ENCODE measurements at places on chromosomes 4 and X.

DNA sequence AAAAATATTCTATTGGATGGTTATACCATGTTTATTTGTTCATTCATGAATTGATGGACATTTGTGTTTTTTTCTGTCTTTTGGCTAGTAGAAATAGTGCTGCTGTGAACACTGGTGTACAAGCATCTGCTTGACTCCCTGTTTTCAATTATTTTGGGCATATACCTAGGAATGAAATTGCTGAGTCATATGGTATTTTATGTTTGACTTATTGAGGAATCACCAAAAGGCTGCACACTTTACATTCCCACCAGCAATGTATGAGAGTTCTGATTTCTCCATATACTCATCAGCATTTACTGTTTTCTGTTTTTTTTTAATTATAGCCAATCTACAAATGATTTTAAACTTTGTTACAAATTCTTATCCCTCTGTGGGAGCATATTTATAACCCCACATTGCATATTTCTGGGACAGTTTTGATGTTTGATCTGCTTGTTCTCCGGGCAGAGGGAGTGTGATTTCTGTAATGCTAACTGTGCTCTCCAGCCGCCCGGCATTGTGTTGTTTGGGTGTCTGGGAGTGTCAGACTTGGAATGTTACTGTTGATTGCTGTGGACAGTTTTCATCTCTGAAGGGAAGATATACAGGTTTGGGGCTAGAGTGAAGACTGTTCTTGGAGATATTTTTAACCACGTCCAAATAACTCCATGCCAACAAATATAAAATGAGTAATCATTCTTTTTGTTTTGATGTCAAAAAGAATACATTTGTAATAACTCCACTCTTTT is 60.5 kb upstream of the PGRMC2 start:
- no peak overlapping the region for H3K4me3 ChIP-seq
- no peaks in the 10 kb centered on the region for H3K36me3 ChIP-seq
- no peak for ATAC-seq
- H3K27me3 ChIP-seq, result no peaks in the 10 kb centered on the region
- no peak overlapping the region for H3K27ac ChIP-seq
- no peaks in the 10 kb centered on the region for H3K4me1 ChIP-seq

DNA sequence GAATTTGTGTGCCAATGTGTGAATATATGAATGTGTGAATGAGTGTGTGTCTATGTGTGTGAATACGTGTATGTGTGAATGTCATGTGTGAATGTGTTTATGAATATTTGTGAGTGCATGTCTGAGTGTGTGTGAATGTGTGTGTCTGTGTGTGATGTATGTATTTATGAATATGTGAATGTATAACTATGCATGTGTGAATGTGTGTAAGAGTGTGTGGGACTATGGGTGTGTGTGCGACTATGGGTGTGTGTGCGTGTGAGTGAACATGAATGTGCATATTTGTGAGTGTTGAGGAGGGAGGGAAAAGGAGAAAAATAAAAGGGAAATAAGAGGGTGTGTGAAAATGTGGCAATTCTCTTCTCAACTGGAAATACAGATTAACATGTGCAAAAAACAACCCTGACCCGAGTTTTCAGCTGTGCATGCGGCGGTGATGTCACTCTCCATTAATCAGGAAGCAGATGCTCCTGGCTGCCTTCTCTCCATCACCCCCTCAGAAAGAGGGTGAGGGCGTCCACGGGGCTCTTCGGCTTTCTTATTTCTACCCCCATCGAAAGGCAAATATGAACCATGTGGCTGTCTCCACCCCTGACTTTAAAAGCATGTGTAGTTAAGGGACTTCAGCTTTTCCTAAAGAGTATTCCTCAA is 219.8 kb downstream of the MAML3 start:
- H3K4me1 ChIP-seq, result no peaks in the 10 kb centered on the region
- no peak overlapping the region for H3K4me3 ChIP-seq
- no peaks in the 10 kb centered on the region for H3K36me3 ChIP-seq
- no peaks in the 10 kb centered on the region for H3K27me3 ChIP-seq

GRCh38 chr4:69974631-69975030 is 9.1 kb upstream of the CSN2 start:
- H3K4me1 ChIP-seq, result no peaks in the 10 kb centered on the region
- H3K27me3 ChIP-seq, result no peaks in the 10 kb centered on the region
- no peak overlapping the region for H3K27ac ChIP-seq
- H3K36me3 ChIP-seq, result no peaks in the 10 kb centered on the region
- H3K4me3 ChIP-seq, result no peak overlapping the region

- H3K36me3 ChIP-seq, result no peaks in the 10 kb centered on the region
- H3K4me1 ChIP-seq, result no peaks in the 10 kb centered on the region
- no peak for ATAC-seq
- no peaks in the 10 kb centered on the region for H3K27me3 ChIP-seq
- no peak overlapping the region for H3K27ac ChIP-seq
These were observed 56.4 kb downstream of the ABCG2 start for GRCh38 chr4:88102026-88102425.

GRCh38 chr4:25703731-25704388 is 48.2 kb downstream of the SLC34A2 start:
- no peak overlapping the region for H3K4me3 ChIP-seq
- no peak overlapping the region for H3K27ac ChIP-seq
- no peaks in the 10 kb centered on the region for H3K4me1 ChIP-seq
- no peaks in the 10 kb centered on the region for H3K27me3 ChIP-seq
- ATAC-seq, result no peak
- no peaks in the 10 kb centered on the region for H3K36me3 ChIP-seq

GRCh38 chr4:110754716-110755115 is 131.8 kb upstream of the PITX2 start:
- H3K4me1 ChIP-seq, result no peaks in the 10 kb centered on the region
- no peak overlapping the region for H3K4me3 ChIP-seq
- H3K27ac ChIP-seq, result no peak overlapping the region
- H3K36me3 ChIP-seq, result no peaks in the 10 kb centered on the region
- ATAC-seq, result no peak
- H3K27me3 ChIP-seq, result no peaks in the 10 kb centered on the region

DNA sequence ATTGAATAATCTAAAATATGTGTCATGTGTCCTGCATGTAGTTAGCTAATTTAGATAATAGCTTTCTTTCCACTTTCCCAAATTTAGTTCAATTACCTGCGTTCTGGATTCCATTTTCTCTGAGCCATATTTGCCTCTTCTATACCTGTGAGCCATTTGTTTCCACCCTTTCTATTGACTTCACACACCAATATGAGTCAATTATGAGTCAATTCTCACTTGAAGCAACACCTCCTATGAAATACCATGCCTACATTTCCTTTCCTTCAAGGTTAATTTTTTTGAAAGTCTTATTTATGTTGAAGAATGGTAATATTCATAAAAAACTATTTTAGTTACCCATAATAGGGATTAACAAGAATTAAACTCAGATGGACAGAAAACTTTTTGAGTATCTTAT is 25.8 kb downstream of the NPY2R start:
- ATAC-seq, result no peak
- H3K27me3 ChIP-seq, result no peaks in the 10 kb centered on the region
- H3K27ac ChIP-seq, result no peak overlapping the region
- H3K36me3 ChIP-seq, result no peaks in the 10 kb centered on the region

- no peaks in the 10 kb centered on the region for H3K27me3 ChIP-seq
- ATAC-seq, result no peak
- H3K4me1 ChIP-seq, result peaks cover 65% of the 10 kb centered on the region
- H3K36me3 ChIP-seq, result peaks cover 51% of the 10 kb centered on the region
- no peak overlapping the region for H3K4me3 ChIP-seq
- peak overlapping the region; percentile 100 for H3K27ac ChIP-seq
These were observed 2.8 kb downstream of the ANKRD37 start for GRCh38 chr4:185399466-185399865.

DNA sequence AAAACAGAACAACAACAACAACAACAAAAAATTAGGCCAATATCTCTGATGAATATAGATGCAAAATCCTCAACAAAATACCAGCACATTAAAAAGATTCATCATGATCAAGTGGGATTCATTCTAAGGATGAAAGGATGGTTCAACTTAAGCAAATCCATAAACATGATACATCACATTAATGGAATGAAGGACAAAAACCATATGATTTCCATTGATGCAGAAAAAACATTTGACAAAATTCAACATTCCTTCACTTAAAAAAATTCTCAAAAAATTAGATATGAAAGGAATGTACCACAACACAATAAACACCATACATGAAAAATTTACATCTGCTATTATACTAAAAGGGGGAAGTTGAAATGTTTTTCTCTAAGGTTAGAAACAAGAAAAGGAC is 103.3 kb downstream of the IL15 start:
- H3K4me3 ChIP-seq, result no peak overlapping the region
- no peaks in the 10 kb centered on the region for H3K27me3 ChIP-seq
- H3K4me1 ChIP-seq, result no peaks in the 10 kb centered on the region

- no peak overlapping the region for H3K4me3 ChIP-seq
- no peaks in the 10 kb centered on the region for H3K36me3 ChIP-seq
- H3K4me1 ChIP-seq, result no peaks in the 10 kb centered on the region
- ATAC-seq, result no peak
These were observed 2.5 kb upstream of the ARSD start for GRCh38 chrX:2931612-2932011.

DNA sequence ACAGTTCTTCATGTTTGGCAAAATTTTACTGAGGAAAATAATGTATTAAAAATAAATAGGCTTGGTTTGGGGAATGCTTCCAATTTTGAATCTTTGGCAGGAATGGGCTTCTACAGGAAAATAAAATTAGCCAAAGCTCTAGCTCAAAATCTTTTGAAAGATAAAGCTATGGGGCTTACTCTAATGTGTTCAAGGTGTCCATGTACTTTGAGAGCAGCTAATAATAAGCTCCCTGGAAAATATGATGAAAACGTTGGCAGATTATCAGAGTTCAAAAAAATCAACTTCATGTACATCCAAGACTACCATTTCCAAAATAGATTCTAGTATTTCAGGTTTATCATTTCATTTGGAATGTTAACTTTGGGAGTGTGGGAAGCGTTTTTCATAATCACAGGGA is 158.4 kb downstream of the EMCN start:
- no peak overlapping the region for H3K4me3 ChIP-seq
- H3K27me3 ChIP-seq, result no peaks in the 10 kb centered on the region
- no peak for ATAC-seq
- no peak overlapping the region for H3K27ac ChIP-seq

DNA sequence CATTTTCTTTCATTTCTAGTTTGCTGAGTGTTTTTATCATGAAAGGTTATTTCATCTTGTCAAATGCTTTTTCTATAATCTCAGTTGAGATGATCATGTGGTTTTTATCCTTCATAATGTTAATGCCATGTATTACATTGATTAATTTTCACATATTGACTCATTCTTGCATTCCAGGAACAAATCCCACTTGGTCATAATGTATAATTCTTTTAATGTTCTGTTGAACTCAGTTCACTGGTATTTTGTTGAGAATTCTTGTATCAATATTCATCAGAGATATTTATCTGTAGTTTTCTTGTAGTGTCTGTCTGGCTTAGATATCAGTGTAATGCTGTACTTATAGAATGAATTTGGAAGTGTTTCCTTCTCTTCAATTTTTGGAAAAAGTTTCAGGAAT is 16.7 kb upstream of the LHFPL1 start:
- H3K27ac ChIP-seq, result no peak overlapping the region
- no peaks in the 10 kb centered on the region for H3K36me3 ChIP-seq
- no peaks in the 10 kb centered on the region for H3K4me1 ChIP-seq
- ATAC-seq, result no peak
- H3K4me3 ChIP-seq, result no peak overlapping the region
- no peaks in the 10 kb centered on the region for H3K27me3 ChIP-seq

DNA sequence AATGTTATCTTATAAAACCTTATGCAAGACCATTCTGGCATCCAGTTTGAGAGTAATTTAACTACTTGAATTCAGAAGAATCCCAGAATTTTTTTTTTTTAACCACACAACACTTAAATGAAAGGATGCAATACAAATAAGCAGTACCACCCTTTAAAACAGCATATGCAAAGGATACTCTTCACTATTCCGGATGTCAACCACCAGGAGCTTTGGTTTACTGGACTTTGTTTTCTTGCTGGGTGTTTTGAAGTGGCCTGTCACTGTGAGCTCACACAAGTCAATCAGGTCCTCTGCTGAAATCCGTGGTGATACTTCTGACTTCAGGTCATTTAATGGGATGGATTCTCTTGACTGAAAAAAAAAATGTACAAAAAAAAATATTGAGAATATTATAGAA is 200.0 kb downstream of the TBCK start:
- H3K36me3 ChIP-seq, result no peaks in the 10 kb centered on the region
- no peak for ATAC-seq
- no peaks in the 10 kb centered on the region for H3K4me1 ChIP-seq
- H3K27ac ChIP-seq, result no peak overlapping the region
- no peak overlapping the region for H3K4me3 ChIP-seq

GRCh38 chr4:4730249-4730648 is 129.2 kb upstream of the MSX1 start:
- no peaks in the 10 kb centered on the region for H3K4me1 ChIP-seq
- no peak overlapping the region for H3K27ac ChIP-seq

DNA sequence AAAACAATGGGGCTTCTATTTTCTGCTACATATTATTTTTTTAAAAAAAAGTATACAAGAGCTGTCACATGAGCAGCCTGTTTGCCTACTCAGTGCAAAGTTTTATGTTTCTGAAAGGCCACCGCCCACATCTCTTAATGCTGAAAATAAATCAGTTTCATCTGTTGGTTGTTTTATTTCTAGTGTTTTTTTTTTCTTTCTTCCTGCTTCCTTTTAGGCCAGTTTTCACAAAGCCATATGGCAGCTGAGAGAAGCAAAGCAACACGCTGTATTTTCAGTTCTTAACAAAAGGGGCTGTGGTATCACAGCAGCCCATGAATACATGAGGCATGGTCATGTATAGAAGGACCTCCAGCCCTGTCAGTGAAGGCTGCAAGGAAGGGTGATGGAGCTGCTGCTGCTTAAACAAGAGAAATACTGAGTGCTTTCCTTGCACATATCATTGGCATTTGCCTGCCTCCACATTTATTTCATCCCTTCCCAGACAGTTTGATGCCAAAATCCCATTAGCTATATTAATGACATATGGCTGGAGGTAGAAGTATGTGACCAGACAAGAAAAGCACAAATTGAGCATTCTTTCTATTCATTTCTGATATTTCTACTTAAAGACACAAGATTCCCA is 172.5 kb downstream of the PCDH18 start:
- H3K27ac ChIP-seq, result no peak overlapping the region
- no peaks in the 10 kb centered on the region for H3K27me3 ChIP-seq
- no peak for ATAC-seq
- no peaks in the 10 kb centered on the region for H3K36me3 ChIP-seq
- H3K4me1 ChIP-seq, result no peaks in the 10 kb centered on the region

GRCh38 chrX:103073467-103073866 is 9.5 kb upstream of the BEX1 start:
- no peak overlapping the region for H3K27ac ChIP-seq
- no peaks in the 10 kb centered on the region for H3K36me3 ChIP-seq
- no peaks in the 10 kb centered on the region for H3K4me1 ChIP-seq
- no peak for ATAC-seq
